ENCODE measurements at places on chromosomes 11 and 22.

DNA sequence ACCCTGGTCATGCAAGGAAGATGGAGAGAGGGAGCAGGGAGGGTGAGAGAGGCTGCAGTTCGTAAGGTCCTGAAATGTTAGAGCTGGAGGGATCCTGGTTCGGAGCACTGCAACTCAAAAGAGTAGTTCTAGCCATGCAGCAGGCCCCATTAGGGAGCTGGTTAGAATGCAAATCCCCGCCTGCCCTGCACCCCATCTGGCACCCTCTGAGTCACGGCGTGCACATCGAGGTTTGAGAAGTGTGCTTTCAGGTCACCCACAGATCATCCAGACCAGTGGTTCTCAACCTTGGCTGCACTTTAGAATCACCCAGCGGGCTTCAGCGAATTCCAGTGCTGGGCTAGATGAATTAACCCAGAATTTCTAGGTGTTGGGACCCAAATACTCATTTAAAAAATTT, 48.2 kb downstream of the ST3GAL4 start:
- DNase-seq: no peak

DNA sequence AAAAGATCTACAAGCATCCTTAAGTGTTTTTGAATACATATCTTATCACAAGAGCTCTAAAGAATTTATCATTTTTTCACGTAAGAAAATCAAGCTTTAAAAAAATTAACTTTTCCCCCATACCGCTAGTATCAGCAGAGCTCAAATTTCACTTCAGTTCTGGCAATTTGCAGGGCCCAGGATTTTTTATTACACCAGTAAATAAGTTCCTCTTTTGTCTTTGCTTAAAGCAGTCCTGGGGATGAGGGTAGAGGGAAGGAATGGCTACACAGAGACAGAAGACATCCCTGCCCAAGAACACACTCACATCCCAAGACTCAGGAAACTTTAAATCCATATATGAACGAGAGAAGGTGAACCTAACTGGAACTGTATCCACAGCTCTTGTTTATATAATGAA, 22.6 kb upstream of the SORL1 start:
- no peak for DNase-seq

DNA sequence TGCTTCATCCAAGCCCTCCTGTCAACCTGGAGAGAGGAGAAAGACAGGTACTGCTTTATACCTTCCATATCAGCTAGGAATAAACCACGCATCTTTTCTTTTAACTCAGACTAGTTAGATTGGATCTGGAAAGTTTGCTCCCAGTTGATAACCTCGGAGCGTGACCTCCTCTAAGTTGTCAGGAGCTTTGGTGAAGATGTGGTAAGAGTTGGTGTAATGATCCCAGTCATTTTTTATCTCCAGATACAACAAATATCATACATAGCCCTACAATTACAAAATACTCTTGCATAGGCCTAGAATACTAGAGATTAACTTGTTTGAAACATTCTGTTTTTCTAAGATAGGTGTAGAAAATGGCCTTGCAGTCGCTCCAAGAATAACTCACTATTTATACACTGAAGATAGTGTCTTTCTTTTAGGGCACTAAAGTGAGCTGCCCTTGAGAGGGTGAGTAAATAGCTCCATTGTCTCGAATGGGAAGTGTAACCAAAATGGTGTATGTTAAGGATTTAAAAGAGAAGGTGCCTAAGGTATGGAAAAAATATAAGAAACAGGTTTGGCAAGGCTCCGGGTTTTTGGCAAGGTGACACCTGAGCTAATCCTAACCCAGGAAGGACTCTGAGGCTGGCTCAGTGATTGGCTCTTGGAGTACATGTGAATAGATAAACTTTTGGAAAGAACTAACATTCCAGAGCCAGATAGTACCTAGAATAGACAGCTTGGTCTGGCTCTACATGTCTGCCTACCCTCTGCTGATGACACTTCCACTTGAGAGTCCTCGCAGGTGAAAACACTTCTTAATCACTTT, 59.4 kb downstream of the GLYATL1 start:
- no peak for DNase-seq

DNA sequence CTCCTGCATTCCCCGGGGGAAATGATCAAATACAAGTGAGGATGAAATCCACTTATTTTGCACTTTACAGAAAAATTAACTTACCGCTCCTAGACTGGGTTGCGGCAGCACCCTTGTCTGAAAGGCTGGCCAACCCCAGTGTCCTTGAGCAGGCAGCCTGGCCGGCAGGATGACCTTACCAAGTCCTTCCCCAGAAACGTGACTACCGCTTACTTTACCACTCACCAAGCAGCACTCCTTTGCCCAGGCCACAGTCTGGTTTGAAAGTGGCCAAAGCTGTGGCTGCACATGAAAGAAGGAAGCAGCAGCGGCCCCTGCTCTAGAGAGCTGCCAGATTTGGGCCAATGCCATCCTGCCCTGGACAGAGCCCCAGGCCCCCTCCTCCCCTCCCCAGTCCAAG, 20.3 kb downstream of the MYH9 start:
- DNase-seq: no peak

GRCh38 chr11:36874291-36874690, 276.3 kb upstream of the RAG2 start:
- no peak for DNase-seq

GRCh38 chr11:103483996-103484395, 374.8 kb downstream of the DYNC2H1 start:
- DNase-seq: peak; percentile 20

- peak; percentile 40 for DNase-seq
Observed at GRCh38 chr11:43574949-43575912, 105.3 kb upstream of the HSD17B12 start.

GRCh38 chr11:45272701-45273100, 13.4 kb downstream of the SYT13 start:
- DNase-seq: no peak

DNA sequence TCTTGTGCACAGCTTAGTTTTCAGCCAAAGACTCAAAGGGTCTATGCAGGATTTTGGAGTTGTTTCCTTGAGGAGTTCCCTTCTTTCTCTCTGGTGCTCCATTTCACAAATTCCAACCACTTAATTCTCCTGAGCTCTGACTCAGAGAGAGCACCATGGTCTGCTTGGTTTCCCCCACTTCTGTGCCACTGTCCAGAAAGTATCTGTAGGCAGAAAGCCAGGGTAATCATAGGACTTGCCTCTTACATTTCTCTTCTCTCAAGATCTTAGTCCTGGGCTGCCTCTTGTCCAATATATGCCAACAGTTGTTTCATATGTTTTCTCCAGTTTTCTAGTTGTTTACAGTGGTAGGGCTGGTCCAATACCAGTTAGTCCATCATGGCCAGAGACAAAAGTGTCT, 6.4 kb upstream of the MRGPRD start:
- DNase-seq: no peak

DNA sequence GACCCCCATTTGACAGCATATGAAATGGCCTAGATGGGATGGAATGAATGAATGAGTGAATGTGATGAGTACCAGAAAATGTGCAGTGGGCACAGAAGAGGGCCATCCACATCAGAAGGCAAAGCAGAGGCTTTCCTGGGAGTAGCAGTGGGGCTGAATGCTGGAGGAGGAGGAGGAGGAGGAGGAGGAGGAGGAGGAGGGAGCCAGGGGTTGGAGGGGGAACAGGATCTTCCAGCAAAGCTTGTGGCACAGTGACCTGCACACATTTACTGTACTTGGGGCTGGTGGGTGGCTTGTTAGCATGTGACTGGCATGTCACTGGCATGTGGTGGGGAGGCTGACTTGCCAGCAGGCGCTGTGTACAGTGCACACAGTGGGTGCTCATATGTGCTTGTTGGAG, 9.5 kb downstream of the SEPTIN3 start:
- DNase-seq: no peak

GRCh38 chr11:61700212-61700611, 20.0 kb downstream of the DAGLA start:
- no peak for DNase-seq

DNA sequence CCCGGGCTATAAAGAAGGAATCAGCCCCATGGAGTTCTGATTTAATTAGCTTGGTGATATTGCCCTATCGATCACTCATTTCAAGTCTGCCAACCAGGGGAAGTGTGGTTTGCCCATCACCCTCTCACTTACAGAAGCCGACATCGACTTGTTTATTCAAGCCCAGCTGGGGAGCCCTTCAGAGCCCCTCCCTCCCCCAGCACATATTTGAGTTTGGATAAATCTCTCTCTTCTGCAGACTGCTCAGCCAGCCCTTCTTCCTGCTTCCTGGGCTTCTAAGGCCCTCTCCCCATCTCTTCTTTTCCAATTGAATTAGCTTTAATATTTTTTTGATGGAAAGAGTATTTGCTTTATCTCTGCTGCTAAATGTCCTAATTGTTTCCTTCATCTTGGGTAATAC, 299.0 kb downstream of the MIAT start:
- DNase-seq: peak; percentile 7

GRCh38 chr11:9851366-9851765, 187.5 kb downstream of the SWAP70 start:
- DNase-seq: peak; percentile 56

GRCh38 chr11:117819096-117820040, 5.2 kb downstream of the FXYD2 start:
- peak; percentile 74 for DNase-seq

DNA sequence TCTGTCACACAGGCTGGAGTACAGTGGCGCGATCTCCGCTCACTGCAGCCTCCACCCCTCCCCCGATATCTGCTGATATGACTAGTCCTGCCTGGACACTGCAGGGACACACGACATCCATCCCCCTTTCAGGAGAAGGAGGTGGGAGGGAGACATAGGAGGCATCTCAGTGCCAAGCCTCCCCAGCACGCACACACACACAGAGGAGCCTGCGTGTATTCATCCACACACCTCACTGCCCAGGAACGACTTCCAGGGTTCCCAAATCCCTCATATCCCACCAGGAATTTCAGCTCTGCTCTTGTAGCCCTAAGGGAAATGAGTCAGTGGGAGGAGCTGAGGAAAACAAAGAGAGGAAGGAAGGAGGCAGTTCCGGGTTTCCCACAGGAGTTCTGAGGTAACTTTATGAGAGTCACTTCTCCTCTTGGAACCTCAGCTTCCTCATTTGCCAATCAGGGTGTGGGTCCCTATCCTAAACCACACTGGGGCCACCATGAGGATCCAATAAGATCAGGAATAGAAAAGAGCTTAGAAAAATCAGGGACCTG, 37.2 kb upstream of the ACER3 start:
- DNase-seq: peak; percentile 88

DNA sequence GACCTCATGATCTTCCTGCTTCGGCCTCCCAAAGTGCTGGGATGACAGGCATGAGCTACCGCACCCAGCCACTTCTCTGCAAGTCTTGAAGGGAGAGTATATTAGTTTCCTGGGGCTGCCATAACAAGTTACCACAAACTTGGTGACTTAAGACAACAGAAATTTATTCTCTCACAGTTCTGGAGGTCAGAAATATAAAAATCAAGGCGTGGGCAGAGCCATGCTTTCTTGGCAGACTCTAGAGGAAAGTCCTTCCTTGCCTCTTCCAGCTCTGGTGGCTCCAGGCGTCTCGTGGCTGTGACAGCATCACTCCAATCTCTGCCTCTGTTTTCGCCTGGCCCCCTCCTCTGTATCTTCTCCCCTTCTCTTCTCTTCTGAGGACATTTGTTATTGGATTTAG, 110.2 kb upstream of the NAV2 start:
- no peak for DNase-seq

DNA sequence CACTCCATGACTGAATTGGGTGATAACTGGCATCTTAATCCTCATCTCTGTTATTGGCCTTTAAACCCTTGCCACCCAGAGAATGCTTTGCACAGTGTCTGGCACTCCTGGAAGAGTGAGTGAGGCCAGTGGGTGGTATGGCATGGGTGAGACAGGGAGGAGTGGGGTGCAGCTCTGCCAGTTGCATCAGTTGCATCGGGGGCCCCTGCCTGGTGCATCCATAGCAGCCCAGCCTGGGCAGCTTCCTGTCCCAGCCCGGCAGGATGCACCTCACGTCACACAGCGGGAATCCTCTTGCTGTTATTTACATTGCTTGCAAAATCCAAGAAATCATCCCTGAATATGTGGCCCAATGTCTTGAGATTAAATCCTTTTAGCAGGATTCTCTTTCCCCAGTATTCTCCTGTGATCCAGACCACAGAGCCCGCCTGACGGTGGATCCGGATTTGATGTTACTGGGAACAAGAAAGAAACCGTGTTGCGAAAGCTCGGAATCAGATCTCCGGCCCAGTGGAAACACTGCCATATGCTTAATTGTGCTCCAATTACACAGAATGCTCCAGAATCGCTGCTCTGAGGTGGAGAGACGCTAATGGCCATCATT, 37.6 kb upstream of the MN1 start:
- no peak for DNase-seq

Data from fibroblast of skin of scalp (primary cell).